ENCODE measurements at places on chromosomes 12 and 14. TPM values are rescaled to one million over a fixed set of nuclear protein-coding genes. Genes with fewer than 3 reads are reported as not detected.

The KIF5A gene
- polyA plus RNA-seq, result 0.46 TPM

The KRT77 gene
- not detected for polyA plus RNA-seq

The PPP1R1A gene
- 1.2 TPM for polyA plus RNA-seq

The TBC1D30 gene
- 3.5 TPM for polyA plus RNA-seq

The MAX gene
- polyA plus RNA-seq, result 93.7 TPM

The NINJ2 gene
- polyA plus RNA-seq, result 9.0 TPM

The CD163 gene
- polyA plus RNA-seq, result 72.0 TPM

The IL31 gene
- not detected for polyA plus RNA-seq

All from sigmoid colon (tissue), 7 donors.